Activated CD4-positive, alpha-beta memory T cell treated with anti-CD3 and anti-CD28 coated beads, Interleukin-2, amount 10 ng/mL, durations not matched to agents 7 days and 5 days (primary cell): ENCODE measurements at places on chromosomes 4 and X. TPM values are rescaled to one million over a fixed set of nuclear protein-coding genes. Genes with fewer than 3 reads are reported as not detected.

TMSB15A gene
- total RNA-seq, result not detected

CXCL1 gene
- not detected for total RNA-seq

RBMXL3 gene
- not detected for total RNA-seq

DNA sequence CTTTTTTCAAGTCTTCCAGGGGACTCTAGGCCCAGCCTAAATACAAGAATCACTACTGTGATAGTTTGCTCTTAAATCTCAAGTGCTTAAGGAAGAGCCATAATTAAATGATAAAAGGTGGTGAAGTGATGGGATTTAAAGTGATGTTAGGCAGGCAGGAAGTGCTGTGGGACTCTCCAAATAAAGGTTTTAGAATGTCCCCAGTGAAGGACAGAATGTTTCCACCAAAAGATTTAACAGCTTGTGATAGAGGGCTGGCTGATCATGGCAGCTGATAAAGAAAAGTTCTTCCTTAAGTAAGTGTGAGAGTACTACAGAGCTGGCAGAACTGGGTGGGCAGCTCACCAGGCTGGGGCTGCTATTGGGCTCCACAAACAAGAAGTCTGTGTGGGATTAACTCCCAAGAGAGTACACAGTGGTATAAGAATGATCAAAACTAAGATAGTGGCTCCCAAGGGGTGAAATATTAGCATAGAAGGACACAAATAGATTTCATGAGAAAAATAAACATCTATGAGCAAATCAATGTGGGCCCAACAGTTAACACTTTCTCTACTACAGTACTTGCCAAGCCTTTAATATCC lies 637.2 kb upstream of the CPEB2 start:
- no peak overlapping the region for H3K4me3 ChIP-seq
- no peak for DNase-seq
- no peaks in the 10 kb centered on the region for H3K27me3 ChIP-seq
- H3K36me3 ChIP-seq, result no peaks in the 10 kb centered on the region
- H3K4me1 ChIP-seq, result no peaks in the 10 kb centered on the region
- H3K27ac ChIP-seq, result no peak overlapping the region

DNA sequence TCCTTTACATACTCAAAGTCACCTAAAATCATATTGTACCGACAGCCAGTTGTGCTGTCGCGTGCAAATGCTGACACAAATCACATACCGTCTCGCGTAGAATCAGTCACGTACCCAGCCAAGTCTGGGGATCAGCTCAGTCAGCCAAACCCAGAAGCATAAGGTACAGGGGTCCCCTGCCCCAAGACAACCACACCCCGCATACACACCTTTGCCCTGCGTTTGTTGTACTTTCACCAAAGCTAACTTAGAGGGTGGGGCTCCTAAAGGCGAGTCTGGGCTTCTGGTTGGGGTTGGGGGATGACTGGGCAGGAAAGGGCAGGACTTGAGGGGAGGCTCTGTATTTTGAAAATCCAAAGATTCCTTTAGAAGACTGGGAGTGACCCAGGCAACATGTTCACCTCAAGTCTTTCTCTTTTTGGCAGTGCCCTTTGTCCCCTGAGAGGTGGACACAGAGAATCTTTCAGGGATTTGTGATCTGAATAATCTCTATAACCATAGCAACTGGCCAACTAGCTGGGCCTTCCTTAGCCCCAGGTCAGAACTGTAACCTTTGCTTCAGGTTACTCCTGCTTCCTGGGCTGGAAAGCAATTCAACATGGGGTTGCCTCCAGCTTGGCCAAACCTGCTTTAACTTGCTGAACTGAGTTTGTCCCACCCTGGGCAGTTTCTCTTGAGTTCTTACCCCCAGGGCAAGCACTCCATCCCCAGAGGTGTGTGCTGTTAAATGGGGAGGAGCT lies 992 bp downstream of the GDPD2 start:
- H3K4me3 ChIP-seq, result no peak overlapping the region
- no peaks in the 10 kb centered on the region for H3K4me1 ChIP-seq
- H3K27me3 ChIP-seq, result no peaks in the 10 kb centered on the region
- no peak overlapping the region for H3K27ac ChIP-seq
- H3K36me3 ChIP-seq, result peaks cover 13% of the 10 kb centered on the region
